ENCODE measurements at places on chromosomes 5 and 9.

DNA sequence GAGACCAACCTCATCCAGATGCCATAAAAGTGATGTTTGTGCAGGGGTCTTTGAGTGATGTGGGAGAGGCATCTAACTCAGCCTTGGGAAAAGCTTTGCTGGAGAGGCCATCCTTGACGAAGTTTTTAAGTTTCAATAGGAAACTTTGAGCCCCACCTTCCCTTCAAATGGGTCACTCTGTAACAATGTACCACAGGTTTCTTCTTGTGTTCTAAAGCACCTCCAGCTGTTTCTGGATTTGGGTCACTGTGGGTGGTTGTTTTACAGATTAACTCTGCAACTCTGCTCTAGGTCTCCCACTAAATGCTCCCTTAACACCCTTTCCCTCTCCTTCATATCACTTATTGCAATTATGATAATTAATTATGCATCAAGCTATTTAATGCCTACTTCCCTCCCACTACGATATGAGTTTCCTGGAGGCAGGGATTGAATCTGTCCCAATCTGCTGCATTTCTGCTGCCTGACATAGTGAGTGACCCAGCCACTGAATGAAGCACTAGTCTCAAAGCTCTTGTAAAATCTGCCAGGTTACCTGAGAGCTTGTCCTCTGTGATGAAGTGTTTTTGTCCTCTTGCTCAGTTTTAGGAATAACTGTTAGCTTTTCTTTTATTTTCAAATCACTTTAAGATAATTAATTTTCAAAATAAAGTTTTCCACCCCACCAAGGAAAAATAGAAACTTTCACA, 60.5 kb upstream of the PUM3 start:
- no peak for DNase-seq

DNA sequence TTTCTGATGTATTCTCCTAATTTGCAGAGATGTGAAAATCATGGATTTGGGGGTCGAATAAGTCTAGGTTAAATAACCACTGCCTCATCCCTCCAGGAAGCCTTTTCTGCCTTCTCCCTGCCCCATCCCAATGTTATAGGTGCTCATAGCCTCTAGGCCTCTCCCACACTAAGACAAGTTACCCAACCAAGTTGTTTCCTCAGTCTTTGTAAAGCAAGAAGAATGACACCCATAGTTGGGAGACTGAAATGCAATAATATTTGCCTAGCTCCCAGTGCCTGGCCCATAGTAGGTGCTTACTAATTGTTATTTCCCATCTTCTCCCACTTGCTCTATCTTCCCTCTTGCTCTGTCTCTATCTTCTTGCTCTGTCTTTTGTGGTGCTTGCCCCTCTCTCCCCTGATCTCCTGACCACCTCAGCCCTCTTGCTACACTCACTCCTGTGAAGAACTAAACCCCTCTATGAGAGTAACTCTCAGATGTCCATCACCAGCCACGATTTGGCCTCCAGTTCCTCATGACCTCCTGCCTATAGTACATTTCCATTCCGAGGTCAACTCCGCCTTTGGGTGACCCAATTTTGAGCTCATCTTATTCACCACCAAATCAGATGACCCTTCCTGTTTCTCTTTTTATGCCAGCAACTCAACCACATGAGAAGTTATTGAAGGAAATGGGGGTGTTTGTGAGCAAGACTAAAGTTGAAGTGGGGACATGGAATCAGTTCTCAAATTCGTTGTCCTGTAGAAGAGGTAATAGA, 7.0 kb downstream of the AFAP1L1 start:
- no peak for DNase-seq

GRCh38 chr9:127808347-127809001, 5.8 kb downstream of the FPGS start:
- DNase-seq: no peak

- no peak for DNase-seq
Observed at GRCh38 chr5:172696171-172696849, 55.2 kb downstream of the NEURL1B start.

DNA sequence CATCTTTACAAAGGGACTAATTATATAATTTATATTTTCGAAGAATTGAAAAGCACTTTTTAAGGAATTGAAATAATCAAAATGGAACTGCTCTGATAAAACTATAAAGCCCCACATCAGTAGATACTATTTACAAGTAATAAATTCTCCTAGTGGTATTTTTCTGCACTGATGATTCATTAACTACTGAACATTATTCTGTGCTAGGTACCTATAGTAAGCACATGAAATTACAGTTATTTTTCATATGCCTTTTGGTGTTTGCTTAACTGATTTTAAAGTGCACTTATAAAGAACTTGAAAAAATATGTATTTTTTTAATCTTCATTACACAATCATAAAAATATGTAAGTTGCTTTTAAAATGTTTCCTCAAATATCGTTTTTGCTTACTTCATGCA, 123.0 kb downstream of the MAN2A1 start:
- no peak for DNase-seq

DNA sequence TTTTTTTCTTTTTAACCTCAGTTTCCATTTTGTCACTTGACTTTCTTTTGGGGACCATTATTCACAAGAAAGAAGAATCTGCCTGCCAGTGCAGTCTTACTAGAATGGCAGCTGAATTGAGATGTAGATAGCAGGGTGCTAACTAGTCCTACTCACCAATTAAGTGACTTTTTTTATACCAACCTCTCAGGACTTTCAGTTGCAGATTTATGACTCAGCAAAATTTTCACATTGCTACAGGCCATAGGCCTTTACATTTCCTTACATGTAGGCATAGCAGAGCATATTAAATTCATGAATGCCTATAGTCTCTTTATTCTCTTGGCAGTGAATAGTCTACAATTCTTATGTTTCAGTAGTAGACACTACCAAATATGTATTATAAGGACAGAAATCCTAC, 54.0 kb upstream of the FKTN start:
- DNase-seq: no peak

DNA sequence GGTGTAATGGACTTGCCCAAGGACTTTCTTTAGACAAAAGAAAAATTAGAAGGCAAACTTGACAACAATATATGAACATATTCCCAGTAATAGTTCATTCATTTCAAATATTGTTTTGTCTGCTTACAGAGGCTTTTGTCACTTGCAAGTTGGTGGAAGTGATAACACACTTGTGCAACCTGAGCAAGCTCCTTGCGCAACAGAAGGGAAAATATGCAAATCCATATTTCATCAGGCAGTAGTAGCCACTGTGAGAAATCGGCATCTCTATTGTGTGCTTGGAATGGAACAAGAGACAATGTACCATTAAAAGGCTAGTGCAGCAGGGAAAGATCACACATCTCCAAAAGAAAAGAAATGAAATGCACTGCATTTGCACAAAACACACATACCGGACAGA, 125.3 kb upstream of the RASEF start:
- no peak for DNase-seq

DNA sequence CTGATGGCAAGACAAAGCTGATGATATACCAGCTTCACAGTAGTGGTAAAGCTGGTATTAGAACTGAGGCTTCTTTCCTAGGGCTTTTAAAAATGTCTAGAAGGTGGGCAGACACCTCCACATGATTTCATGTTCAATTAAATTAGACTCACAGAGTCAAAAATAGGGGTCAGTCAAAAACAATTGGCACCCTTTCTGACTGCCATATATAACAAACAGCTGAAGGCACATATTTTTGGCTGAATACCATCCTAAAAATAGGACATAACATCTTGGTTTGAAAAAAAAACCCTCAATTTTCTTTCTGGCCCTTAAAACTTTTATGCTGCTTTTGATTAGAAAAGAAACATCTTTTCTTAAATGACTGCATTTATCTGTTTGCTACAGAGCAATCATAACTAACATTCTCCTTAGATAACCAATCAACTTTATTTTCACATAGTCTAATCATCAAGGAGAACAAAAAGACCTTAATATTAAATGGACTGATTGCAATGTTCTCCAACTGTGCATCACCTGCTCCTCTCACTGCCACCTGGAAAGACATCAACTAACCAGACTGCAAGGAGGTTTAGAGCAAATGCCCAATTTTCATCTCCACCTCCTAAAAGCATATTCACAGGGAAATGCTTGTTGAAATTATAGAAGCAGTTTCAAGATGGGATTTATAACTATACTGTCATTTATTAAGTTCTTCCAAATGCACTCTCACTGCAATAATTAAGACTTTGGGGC, 3.2 kb downstream of the SGTB start:
- no peak for DNase-seq

DNA sequence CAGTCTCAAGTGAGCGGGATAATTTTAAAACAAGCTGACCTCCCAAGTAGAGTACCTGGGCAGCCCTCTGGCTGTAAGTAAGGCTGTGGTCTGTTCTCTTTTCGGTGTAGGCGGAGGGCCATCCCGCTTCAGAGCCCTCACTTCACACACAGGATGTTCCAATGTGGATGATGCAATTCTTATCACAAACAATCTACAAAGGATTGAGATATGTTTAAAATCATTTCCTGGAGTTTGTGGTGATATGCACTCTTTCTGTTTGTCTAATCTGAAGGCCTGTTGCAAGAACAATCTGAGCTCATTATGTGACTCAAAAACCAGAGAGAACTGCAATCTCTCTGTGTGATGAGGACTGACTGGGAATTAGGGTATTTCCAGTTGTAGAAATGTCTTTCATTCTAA, 42.5 kb downstream of the ITGA2 start:
- DNase-seq: peak; percentile 60

- DNase-seq: no peak
Observed at GRCh38 chr9:126366366-126367011, 39.9 kb downstream of the MVB12B start.

- DNase-seq: no peak
Observed at GRCh38 chr9:23823986-23824829, 1.8 kb downstream of the ELAVL2 start.
